ENCODE measurements at places on chromosomes 6 and 20.

- no peak for DNase-seq
Measured at GRCh38 chr6:46502486-46503119, 11.4 kb upstream of the RCAN2 start.

GRCh38 chr6:157151989-157152388, 171.3 kb downstream of the TMEM242 start:
- DNase-seq = no peak

GRCh38 chr6:45477278-45477677, 99.5 kb upstream of the SUPT3H start:
- DNase-seq = no peak

GRCh38 chr6:71603021-71603420, 283.3 kb upstream of the RIMS1 start:
- no peak for DNase-seq

DNA sequence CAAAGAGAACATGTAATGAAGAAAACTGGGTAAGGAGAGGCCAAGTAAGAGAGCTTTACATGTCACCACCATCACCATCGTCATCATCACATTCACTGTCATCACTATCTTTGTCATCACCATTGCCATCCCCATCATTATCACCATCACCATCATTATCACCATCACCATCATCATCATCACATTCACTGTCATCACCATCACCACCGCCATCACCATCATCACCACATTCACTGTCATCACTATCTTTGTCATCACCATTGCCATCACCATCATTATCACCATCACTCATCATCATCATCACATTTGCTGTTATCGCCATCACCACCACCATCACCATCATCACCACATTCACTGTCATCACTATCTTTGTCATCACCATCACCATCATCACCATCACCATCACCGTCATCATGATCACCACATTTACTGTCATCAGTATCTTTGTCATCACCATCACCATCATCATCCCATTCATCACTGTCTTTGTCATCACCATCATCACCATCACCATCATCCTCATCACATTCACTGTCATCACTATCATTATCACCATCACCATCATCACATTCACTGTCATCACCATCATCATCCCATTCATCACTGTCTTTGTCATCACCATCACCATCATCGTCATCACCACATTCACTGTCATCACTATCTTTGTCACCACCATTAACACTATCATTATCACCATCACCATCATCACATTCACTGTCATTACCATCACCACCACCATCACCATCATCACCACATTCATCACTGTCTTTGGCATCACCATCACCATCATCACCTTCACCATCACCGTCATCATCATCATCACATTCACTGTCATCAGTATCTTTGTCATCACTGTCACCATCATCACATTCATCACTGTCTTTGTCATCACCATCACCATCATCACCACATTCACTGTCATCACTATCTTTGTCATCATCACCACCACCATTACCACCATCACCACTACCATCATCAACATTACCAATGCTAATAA, 172.3 kb downstream of the ERMARD start:
- DNase-seq = no peak

GRCh38 chr6:156980948-156981347, 203.8 kb downstream of the ARID1B start:
- no peak for DNase-seq

DNA sequence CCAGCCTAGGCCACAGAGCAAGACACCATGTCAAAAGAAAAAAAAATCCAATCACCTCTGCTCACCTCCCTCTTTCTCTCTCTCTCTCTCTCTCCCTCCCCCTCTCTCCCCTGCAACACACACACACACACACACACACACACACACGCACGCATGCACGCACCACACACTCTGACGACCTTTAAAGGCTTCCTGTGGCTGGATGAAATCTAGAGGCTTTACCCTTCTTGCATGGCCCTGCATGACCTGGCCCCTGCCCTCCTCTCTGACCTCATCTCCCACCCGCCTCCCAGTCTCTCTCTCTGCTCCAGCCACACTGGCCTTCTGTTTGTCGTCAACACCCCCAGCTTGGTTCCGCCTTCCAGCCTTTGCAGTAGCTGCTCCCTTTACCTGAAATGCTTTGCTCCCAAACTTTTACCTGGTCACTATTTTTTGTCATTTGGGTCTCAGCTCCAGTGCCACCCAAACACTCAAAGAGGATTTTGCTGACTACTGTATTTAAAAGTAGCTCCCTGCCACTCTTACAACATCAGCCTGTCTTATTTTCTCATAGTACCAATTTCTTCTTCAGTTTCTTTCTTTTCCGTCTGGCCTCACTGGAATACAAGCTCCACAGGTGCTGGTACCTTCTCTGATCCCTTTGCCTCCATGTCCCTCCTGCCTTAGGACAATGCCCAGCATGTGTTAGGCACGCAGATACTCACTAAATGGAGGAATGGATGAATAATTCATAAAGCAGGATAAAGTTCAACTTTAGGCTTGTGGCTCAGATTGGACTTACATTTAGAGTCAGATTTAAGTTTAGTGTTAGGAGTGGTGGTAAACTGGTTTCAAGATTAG, 4.3 kb upstream of the LTA start:
- no peak for DNase-seq

GRCh38 chr6:90463359-90463758, 123.5 kb downstream of the MAP3K7 start:
- DNase-seq = no peak

- no peak for DNase-seq
Measured at GRCh38 chr20:63172726-63173125, 43.2 kb downstream of the YTHDF1 start.

- peak; percentile 91 for DNase-seq
Measured at GRCh38 chr6:118788702-118789101, 105.2 kb upstream of the ASF1A start.

- DNase-seq = peak; percentile 36
Measured at GRCh38 chr6:134909701-134910592, 40.0 kb downstream of the ALDH8A1 start.

GRCh38 chr6:5132731-5133130, 47.6 kb downstream of the PPP1R3G start:
- no peak for DNase-seq

GRCh38 chr6:159969921-159970320, 1.0 kb downstream of the IGF2R start:
- no peak for DNase-seq

DNA sequence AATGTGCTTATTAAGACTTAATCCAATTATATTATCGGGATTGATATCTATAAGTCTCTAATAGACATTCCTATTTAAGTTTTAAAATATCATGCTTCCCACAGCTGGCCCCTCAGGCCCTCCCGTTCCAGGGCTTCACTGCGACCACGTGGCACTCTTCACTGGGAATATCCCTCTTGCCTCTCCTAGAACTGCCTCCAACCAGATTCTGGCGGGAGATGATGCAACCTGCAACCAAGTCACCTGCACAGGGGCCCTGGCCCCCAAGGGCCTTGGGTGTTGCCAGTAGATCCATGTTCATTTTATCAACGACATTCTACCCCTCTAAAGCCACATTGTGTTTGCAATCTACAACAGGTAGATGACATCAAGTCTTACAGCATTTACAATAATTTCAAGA, 18.4 kb upstream of the RAMACL start:
- DNase-seq = no peak

DNA sequence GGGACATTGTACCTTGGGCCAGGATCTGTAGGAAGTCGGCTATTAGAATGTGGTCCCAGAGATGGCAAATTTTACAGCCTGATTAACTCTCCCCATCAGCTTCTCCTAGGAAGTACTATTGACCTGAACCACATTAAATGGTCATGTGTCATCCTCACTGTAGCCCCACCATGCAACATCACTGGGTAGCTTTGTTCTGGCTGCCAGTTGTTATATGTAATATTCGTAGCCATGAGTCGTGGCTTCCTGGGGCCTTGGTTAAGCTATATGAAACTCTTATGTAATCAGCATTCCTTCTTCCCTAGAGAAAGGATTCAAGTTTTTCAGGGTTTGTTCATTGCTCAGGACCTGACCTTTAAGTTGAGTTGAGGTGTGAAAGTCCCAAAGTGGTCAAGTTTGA, 125.7 kb downstream of the ANKS1A start:
- DNase-seq = no peak

GRCh38 chr6:170243791-170244291, 47.0 kb downstream of the DLL1 start:
- DNase-seq = peak; percentile 73

DNA sequence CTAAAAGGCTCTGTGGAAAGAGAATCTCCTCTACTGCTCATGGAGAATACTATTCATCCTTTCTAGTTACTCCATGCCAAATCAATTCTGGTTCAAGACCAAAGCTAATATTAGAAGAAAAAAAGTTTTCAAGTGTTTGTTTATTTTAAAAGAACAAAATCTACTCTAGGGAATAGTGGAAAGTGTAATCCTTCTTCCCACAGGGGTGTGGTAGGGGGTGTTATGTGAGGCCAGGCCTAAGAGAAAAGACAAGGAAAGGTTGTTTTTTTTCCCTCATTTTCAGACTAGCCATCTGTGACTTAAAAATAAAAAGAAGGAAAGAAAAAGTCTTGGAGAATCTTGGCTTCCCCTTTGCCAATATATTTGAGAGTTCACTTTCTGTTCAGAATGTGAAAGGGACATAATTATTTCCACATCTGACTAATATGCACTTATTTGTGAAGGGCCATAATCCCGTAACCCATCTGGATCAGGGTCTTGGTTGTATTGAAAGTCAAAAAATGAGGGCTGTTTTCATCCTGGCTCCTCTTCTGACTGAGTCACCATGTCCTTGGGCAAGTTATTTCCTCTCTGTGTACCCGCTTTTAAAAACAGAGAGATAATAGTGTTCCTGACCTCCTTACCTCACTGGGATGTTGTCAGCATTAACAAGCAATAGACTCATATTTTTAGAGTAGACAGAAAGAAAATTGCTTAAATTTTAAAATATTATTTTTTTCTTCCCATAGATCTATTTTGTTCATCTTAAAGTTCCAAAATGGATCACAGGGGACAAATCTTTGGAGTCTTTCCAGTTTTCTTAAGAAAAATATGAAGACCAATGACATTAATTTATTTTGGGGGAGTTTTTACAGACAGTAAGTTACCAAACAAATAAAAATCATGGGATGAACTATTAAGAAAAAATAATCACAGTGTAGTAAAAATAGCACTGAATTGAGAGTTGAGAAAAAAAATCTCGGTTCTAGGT, 233.7 kb downstream of the IBTK start:
- DNase-seq = no peak

- no peak for DNase-seq
Measured at GRCh38 chr20:43870484-43870883, 44.2 kb upstream of the TOX2 start.

GRCh38 chr20:44659931-44660330, 8.4 kb upstream of the ADA start:
- no peak for DNase-seq

- DNase-seq = no peak
Measured at GRCh38 chr6:7145885-7146828, 38.4 kb downstream of the RREB1 start.

DNA sequence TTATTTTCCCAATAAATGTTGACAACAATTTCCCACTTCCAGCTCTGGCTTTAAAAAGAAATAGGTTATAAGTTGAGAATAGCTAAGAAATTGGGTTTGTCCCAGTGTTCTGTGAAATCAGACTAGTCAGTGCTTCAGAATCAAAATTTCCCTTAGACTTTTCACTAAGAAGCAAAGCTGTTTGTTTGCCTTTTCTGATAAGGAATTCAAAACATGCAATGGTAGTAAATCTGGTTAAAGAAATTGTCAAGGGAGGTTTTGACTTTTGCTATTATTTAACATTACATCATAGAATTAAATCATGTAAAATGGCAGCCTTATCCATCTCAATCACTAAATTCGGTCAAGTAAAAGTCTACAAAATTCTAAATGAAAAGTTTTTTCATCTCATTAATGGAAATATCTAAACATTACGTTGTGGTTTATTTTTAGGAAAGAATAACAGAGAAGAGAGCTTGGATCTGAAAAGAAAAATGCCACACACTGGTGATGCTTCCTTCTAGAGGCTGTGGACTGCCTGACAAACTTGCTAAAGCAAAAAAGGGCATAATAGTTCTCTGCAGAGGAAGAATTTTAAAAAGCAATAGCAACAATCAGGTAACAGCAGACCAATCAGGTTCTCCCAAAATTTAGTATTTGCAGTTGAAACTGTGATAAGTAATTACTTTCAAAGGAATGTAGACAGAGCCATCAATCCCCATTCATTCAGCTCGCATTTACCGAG, 36.4 kb downstream of the PLAGL1 start:
- no peak for DNase-seq

- DNase-seq = no peak
Measured at GRCh38 chr6:107800564-107801164, 23.4 kb downstream of the SCML4 start.

GRCh38 chr6:140319209-140319608, 944.8 kb upstream of the CITED2 start:
- no peak for DNase-seq

DNA sequence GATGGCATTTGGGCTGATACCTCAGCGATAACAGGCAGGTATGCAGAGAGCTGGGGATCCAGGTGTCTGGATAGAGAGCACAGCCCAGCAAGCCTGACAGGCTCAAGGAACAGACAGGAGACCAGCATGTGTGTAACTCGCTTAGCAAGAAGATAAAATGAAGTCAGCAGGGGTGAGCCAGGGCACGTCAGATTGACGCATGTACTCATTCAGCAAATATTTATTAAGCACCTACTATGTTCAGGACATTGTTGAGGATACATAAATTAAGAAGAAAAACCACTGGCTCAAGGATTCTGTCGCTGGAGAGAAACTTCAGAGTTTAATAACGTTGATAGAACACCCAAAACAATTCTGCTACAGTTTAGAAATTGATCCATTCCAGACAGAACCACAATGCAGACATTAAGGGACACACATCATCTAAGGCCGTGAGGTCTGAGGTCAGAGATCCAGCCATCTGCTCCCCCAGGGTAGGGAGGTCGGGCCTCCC, 1.0 kb upstream of the DUSP22 start:
- DNase-seq = no peak

DNA sequence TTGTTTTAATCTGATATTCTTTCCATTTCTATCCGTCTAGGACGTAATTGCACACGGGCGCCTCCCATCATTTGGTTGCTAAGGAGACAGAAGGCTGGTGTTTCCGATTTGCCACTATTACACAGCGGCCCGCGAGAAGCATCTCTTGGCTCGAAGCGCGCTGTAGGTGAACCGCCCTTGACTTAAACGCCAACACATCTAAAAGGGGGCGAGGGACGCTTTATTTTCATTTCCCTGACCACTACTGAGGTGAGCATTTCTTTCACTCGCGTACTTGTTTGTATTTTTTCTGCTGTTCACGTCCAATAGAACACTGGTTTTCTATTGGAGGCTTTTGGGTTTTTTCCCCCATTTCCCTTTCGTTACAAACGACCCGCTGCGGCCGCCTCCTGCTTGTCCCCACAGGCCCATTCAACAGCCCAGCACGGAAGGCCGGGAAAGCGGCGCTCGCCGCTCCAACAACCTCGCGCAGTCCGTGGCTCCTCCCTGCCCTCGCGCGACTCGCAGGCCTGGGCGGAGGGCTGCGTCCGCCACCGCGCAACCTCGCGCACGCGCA, 505 bp upstream of the WRNIP1 start:
- DNase-seq = peak; percentile 73

- DNase-seq = no peak
Measured at GRCh38 chr6:90982051-90982450, 395.2 kb upstream of the MAP3K7 start.

Measured in NCI-H2171 (cell line).